ENCODE measurements at places on chromosomes 5 and 9.

DNA sequence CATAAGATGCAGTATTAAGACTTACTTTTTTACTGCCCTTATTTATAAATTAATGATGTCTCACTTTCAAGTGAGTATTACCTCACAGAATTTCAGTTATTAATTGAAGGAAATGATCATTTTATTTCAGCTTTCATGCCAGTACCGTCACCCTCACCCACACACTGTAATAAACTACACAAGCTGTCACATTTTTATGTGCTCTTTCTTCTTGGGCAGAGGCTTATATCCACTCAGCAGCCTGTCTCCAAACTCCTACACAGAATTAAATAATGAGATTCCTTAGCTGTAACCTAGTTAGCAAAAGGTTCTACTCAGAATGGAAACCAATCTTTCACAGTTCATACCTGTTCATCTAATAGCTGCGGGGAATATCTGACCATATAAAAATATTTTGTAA lies 1915.8 kb upstream of the CDH6 start:
- DNase-seq: no peak

- DNase-seq: no peak
Measured at GRCh38 chr5:158127536-158127935, 268.6 kb upstream of the CLINT1 start.

DNA sequence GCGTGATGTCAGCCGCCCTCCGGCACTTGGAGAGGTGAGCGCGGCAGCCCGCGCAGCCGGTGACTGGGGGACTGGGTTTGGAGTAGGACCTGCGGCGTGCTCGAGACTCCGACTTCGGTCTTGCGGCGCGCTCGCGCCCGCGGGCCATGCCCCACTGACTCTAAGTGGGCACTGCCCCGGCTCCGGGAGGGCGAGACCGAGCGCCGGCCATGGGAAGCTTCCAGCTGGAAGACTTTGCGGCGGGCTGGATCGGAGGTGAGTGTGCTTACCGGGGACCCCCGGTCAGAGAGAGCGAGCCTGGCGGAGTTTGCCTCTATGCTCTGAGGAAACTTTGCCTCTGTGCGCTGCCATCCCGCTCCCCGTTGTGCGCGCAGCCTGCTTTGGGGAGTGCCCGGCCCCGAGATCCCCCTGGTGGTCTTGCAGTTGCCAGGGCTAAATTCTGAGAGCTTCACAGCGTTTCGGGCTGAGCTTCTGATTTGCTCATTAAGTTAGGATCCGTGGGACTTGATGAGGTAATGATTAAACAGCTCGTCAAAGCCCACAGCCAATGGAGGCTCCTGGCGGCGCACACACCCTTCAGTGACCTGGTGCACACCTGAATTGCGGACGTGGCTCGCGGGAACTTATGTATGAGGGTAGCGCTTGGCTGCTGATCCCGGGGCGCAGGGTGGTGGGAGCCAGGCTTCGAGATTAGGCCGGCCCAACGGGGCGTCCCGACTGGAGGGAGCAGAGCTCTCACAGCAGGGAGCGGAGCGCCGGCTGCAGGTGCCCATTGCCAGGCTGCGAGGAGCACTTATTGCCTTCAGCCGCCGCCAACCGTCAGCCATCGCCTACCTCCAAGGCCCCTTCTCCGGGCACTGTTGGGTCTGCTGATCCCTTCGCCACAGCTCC lies at the start of gene SLC25A48:
Gene SLC25A48, plus strand, starts transcription at position 25 of the 891 bp plus-strand sequence. Its CDS starts 185 bp downstream, at position 210.
- DNase-seq: no peak

- DNase-seq: no peak
Measured at GRCh38 chr9:79224672-79225433, 346.9 kb upstream of the TLE4 start.

DNA sequence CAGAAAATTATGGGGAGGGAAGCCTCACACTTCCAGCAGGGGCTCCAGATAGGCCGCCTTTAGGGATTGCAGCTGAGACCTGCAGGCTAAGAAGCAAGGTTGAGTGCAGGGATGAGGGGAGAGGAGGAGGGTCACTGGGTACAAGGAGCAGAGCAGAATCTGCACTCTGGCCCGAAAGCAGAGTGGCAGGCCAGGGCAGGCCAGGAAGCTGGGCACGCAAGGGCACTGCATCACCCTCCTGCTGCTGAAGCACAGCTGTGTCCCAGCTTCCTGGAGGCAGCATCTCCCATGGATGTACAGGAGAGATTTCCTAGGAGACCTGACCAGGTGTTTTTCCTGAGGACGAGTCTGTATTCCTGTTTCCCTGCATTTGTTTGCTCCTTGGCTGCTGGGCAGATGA lies 92.1 kb downstream of the SYK start:
- no peak for DNase-seq

GRCh38 chr5:133081036-133081435 lies 29.2 kb downstream of the HSPA4 start:
- no peak for DNase-seq

- DNase-seq: no peak
Measured at GRCh38 chr5:77636641-77637169, 1.8 kb downstream of the OTP start.

DNA sequence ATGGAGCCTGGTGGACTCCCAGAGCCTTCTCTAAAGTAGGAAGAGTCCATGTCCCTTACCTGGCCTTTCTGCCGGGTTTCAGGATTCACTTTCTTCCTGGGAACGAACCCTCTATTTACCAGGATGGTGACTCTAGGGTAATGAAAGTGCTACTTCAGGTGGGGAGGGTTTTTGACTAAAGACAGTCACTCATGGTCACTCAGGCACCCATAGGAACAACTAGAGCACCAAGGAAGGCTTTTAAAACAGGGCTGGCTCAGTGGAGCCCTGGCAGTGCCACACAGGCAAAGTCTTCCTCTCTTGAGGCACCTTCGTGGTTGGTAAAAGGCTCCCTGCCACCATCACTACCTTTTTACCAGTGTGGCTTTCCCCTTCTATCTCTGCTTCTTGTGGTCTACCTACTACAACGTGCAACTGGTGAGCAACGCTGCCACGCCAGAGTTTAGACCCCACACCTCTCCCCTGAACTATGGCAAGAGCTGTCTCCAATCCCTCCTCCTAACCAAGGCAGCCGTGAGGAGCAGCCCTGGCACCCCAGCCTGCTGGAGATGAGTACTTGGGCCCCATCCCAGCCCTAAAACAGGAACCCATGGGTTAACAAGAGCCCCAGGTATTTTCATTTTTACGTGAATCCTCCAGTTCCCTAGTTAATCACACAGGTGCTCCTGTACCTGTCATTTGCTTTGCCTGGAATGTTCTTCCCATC lies 3.5 kb downstream of the SURF1 start:
- DNase-seq: no peak

- peak; percentile 26 for DNase-seq
Measured at GRCh38 chr9:70554881-70555280, 140.4 kb upstream of the KLF9 start.

DNA sequence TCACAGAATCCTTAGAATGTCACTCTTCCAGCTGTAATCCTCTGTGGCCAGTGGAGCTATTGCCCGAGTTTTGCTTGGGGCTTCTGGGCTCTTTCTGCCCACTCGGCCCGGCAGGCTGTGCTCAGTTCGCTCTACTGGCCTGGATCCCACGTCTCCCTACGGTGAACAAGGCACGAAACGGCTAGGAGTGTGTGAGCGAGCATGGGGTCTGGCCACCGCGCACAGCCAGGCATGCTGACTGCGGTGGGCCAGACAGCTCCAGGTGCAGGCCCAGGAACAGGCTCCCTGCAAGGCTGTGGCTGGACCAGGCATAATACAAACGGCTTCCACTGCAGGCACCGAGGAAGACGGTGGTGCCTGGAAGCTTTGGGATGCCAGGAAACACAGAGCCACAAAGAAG lies 2035.5 kb upstream of the ACO1 start:
- DNase-seq: no peak

All from OCI-M1 (cell line).